ENCODE measurements at places on chromosomes 4 and X.

DNA sequence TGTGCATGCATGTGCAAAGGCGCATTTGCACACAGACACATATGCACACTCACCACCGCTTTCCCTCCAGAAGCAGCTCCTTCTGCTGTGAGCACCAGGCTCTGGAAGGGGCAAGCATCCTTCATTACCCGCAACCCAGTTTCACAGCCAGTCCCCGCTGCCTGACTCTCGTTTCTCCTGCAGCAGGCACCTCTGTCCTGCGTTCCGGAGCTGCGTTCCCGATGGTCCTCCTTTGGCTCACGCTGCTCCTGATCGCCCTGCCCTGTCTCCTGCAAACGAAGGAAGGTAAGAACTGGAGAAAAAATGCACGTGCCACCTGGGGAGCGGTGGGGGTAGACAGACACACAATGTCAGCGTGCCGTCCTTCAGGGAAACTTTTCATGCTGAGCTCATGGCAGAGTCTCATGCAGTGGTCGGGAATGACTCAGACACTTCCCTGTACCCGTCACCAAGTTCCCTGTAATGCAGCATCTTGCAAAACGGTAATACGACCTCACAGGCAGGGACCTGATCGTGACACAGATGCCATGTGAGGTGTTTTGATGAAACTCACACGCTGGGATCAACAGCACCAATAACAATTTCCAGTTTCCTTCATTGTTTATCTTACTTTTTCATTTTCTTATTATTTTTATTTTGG, 5.1 kb downstream of the IL3RA start:
- no peak for DNase-seq

DNA sequence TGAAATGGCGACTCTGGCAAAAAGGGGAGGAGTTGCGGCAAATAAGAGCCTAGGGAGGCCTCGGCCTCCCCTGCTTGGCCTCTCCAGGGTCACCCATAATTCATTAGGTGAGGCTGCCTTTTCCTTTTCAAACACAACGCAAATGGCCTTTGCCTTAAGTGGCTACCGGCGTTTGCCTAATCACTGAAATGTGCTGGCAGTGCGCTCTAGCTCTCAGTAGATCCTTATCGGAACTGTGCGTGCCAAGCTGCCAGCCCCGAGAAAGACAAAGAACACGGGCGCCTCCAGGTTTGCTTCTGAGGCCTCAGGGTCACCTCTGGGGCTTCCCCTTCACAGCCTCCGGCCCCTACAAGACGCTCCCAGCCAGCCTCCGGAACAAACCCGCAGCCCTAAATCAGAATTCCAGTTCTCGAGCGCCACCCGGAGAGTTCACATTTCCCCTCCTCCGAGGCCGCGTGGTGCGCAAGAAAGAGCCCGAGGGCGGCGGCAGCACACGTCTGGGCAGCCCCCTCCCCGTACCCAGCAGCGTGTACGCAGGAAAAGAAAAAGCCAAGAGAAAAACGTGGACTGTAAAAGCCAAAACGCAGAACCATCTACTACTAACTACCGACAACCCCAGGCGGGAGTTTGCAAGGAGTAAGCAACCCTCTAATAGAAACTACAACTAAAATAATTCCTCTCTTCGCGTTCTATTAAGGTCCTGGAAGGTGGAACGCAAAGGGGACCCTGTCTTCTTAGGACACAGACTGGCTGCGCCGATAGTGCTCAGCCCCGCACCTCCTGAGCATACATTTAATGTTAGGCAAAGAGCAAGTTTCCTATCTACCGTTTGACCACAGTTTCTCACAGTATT, 76.5 kb upstream of the BCOR start:
- DNase-seq, result no peak

- DNase-seq, result no peak
These were observed 60.9 kb upstream of the SMAD1 start for GRCh38 chr4:145420595-145421214.

DNA sequence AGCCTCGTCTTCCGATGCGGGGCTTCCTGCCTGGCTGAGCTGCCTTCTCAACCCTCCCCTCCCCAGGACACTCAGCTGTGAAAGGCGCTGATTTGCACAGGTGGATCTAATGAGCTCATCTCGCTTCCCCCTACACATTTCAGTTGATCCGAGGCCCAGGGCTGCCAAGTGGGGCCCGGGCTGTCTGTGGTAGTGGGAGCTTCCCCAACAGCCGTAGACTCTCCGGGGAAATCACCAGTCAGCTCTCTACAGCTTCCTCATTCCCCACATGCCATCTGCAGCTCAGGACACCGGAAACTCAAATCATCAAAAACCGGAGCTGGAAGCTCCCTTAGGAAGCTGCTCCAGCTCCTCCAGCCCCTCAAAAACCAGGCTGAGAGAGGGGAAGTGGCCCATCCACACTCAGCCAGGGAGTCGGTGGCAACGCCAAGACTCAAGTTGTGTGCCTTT, 56.2 kb downstream of the SMIM20 start:
- DNase-seq, result no peak

GRCh38 chr4:1569461-1570151, 114.5 kb downstream of the FAM53A start:
- DNase-seq, result no peak

GRCh38 chr4:43379016-43379415, 486.5 kb downstream of the GRXCR1 start:
- DNase-seq, result peak; percentile 43

Data from NCI-H1694 (cell line).